ENCODE measurements at places on chromosomes 1 and 21. TPM values are rescaled to one million over a fixed set of nuclear protein-coding genes. Genes with fewer than 3 reads are reported as not detected.

DNA sequence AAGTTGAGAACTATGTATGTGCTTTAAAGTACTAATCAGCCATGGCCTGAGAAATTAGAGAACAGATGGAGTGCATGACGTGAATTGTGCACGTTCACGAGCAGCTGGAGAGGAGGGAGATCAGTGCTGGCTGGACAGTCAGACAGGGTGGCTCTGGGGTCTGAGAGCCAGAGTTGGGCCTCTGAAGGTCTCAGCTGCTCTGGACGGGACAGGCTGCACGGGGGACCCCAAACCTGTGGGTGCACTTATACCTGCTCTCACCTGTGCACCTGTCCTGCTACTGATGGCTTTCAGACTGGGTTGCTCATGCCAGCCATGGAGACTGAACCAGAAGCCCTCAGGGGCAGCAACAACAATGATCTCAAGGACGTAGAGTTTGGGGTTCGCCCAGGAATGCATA lies 43.5 kb downstream of the UMODL1 start:
- no peak for DNase-seq

GRCh38 chr1:79895573-79895972 lies 889.0 kb upstream of the ADGRL4 start:
- DNase-seq = no peak

The HPDL gene
- not detected for total RNA-seq

The SFN gene
- not detected for total RNA-seq

The MROH9 gene
- total RNA-seq = not detected
